ENCODE measurements at places on chromosomes 2 and 18.

GRCh38 chr2:235501673-235502031 is 7.8 kb downstream of the AGAP1 start:
- DNase-seq: no peak

DNA sequence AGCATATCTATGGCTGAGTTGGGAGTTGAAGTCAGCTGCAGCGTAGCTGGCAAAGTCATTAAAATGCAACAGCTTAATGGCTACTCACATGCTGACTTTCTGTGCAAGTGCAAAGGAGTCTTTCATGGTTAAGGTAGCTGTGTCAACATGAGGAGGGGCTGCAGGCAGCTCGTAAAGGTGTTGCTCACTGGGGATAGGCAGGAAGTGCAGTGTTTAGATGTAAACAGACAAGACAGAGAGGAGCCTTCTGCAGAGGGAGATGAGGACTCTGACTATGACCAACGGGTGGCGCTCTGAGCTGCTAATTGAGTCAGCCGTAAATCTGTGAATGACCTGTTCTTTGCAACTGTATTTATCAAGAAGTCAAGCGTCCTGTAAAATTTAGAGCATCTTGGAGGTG is 22.3 kb upstream of the CAVIN2 start:
- DNase-seq: peak; percentile 27

DNA sequence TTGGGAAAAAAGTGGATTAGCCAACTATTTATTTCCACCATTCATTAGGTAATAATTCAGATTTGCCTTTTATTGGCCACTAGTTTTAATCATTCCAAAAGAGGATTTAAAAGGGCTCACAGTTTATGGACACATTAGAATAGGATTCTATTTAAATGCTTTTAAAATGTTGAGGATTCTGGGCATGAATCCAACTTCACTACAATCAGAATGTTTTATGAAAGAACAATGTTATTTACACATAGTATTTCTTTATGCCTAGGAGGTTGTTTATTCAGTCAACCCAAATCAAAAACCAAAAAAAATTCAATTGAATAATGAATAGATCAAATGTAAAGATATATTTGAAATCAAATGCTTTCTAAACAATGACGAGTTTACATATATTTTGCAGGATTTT is 232.2 kb downstream of the GULP1 start:
- DNase-seq: no peak

GRCh38 chr2:180202467-180202951 is 195.4 kb upstream of the CWC22 start:
- DNase-seq: peak; percentile 22

- DNase-seq: peak; percentile 93
These were observed 13.4 kb downstream of the DOK1 start for GRCh38 chr2:74567881-74568280.

DNA sequence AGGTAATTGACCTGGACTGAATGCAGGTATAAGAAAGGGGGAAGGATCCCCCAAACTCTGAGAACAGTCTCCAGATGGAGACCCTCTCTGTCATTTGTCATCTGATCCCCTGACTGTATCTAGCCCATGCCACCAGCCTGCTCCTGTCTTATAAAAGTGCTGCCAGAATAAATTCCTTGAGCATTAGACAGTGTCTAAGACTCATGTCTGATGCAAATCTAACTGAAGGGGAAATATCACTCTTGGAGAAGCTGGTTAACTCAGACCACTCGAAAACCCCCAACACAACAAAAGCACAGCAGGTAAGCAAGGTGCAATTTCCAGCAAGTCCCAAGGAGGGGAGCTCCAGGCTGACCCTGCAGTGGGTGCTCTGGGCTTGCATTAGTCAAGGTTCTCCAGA is 40.9 kb upstream of the KDM3A start:
- peak; percentile 28 for DNase-seq

GRCh38 chr18:70028084-70028483 is 80.4 kb upstream of the CD226 start:
- no peak for DNase-seq

All from GM23248 (cell line).